ENCODE measurements at places on chromosomes 2 and 18. TPM values are rescaled to one million over a fixed set of nuclear protein-coding genes. Genes with fewer than 3 reads are reported as not detected.

PROKR1 gene
- 2.5 TPM for total RNA-seq

MAB21L4 gene
- total RNA-seq, result not detected

CIB4 gene
- total RNA-seq, result not detected

SCYGR7 gene
- not detected for total RNA-seq

SERPINB3 gene
- not detected for total RNA-seq

CNPPD1 gene
- 26.1 TPM for total RNA-seq

GPAT2 gene
- total RNA-seq, result 0.67 TPM

DSEL gene
- total RNA-seq, result 8.5 TPM

G6PC2 gene
- not detected for total RNA-seq

SNTG2 gene
- total RNA-seq, result 1.1 TPM

NPHP1 gene
- total RNA-seq, result 1.3 TPM

APLF gene
- 4.1 TPM for total RNA-seq

FMNL2 gene
- total RNA-seq, result 190 TPM

FBLN7 gene
- 0.82 TPM for total RNA-seq

VWA3B gene
- 0.60 TPM for total RNA-seq

TRIM43 gene
- total RNA-seq, result not detected

NDUFB3 gene
- 118 TPM for total RNA-seq

CCDC121 gene
- total RNA-seq, result 5.4 TPM

OTX1 gene
- total RNA-seq, result 2.3 TPM

SCN2A gene
- total RNA-seq, result 31.2 TPM

CD8B gene
- total RNA-seq, result not detected

CCDC178 gene
- total RNA-seq, result 0.09 TPM

Measured in motor neuron (in vitro differentiated cells).